ENCODE measurements at places on chromosomes 2 and 18.

GRCh38 chr18:50853863-50854271, 25.1 kb upstream of the ME2 start:
- DNase-seq: no peak

GRCh38 chr2:229901819-229902218, 20.0 kb downstream of the TRIP12 start:
- peak; percentile 19 for DNase-seq

DNA sequence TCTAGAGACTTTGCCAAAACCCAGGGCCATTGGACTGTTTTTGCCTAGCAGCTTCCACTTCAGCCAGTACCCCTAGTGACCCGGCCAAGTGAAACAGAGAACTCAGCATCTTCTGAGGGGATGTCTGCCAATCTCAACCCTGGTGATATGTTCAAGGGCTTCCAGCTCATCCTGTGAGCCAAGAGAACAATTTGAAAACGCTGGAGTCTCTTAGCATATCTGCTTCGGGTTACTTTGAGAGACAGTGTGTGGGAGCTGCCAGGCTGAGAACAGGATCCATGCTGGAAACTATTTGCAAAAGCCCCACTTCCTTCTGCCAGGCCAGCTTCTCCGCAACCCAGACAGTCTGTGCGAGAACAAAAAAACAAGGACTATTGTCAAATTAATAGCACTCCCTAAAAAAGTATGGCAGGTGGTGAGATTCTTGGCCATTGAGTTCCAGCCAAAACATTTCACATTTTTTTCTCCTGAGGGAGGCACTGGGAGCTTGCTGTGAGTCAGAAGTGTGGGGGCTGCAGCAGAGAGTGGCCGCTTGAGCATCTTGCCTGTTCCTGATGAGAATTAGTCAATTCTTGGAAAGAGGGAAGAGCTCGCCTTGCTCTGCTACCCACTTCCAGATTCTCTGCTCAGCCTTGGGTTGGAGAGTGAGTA, 395.6 kb upstream of the TRIB2 start:
- no peak for DNase-seq

- DNase-seq: no peak
These were observed 1.9 kb downstream of the DUSP2 start for GRCh38 chr2:96143231-96143847.

GRCh38 chr2:155867564-155867963, 465.0 kb downstream of the NR4A2 start:
- no peak for DNase-seq

GRCh38 chr18:12946549-12947284, 1.1 kb upstream of the SEH1L start:
- DNase-seq: no peak

- no peak for DNase-seq
These were observed 70.0 kb downstream of the FIGN start for GRCh38 chr2:163665817-163666216.

All from HT-29 (cell line).